ENCODE measurements at places on chromosomes 6 and 20.

DNA sequence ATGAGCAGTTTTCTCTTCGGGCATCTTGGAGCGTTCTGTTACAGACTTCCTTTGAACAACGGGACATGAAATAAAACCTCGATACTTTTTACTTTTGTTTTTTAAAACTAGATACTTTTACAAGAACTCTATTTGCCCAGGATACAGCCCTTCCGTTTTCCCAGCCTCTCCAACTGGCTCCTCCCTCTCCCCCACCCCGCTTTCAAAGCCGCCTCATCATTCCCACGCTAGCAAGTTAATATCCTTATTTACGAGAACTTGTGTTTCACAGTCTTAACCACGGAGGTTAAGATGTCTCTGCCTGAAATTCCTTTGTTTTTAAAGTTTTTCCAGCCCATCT is 241 bp upstream of the CFAP206 start:
- DNase-seq, result peak; percentile 62

- peak; percentile 67 for DNase-seq
Observed at GRCh38 chr6:26158581-26159356, 71.5 kb downstream of the HFE start.

- no peak for DNase-seq
Observed at GRCh38 chr6:162862941-162863340, 135.2 kb downstream of the PACRG start.

GRCh38 chr6:5141046-5141445 is 55.9 kb downstream of the PPP1R3G start:
- no peak for DNase-seq

DNA sequence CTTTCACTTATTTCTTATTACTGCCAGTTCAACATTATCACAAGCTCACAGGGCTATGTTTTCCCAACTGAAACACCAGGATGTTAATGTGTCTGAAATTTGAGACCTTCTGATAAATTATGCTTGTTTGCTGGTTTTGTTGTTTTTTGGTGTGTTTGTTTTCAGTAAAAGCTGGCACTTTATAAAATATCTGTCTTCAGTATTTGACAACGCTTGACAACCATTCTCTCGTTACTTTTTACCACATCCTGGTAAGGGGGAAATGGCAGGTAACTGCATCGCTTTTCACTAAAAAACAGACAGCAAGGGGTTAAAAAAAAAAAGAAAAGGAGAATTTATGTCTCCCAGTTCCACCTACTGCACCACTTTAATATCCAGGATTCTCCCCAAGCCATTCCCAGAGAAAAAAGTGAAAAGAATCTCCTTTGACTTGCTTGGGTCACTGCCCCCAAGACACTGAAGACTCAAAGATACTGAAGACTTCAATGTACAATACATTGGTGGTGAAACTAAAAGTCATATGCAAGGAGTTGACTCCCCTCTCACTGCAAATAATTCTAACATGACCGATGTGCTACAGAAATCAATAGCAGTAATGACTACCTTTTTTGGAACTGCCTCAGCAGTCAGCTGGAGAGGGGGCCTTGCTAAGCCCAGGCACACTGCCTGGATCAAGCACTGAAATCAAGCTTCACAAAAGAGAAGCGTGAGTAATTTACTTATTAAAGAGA is 88.9 kb downstream of the HIVEP2 start:
- DNase-seq, result no peak

GRCh38 chr20:5504061-5504739 is 187.4 kb upstream of the PROKR2 start:
- peak; percentile 27 for DNase-seq

DNA sequence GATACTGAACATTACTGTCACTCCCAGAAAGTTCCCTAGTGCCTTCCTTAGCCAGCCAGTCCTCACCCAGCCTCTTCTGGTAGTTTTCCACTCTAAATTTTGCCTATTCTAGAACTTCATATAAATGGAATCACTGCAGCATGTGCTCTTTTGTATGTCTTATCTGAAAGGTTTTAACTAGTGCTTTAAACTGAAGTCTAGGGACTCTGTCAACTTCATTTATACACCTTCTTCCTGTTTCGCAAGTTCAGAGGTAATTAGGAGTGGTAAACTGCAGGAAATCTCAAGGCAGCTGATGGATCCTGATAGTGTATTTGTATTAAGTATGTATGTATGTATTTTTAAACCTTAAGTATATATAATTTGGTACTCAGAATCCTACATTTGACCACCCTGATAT is 94.3 kb downstream of the TCP11 start:
- peak; percentile 89 for DNase-seq

- no peak for DNase-seq
Observed at GRCh38 chr6:2285510-2285909, 40.1 kb upstream of the GMDS start.

GRCh38 chr20:4256874-4257273 is 241.5 kb upstream of the RNF24 start:
- DNase-seq, result no peak

GRCh38 chr6:52994839-52995088 is 320 bp downstream of the GSTA4 start:
- DNase-seq, result no peak

GRCh38 chr6:111796310-111796918 is 76.8 kb downstream of the FYN start:
- no peak for DNase-seq

All from endothelial cell of umbilical vein (primary cell).